NCI-H1417 treated with DMSO at 0.1 percent for 48 hours (cell line): ENCODE measurements at places on chromosomes 16 and 17.

- no peak for DNase-seq
Observed at GRCh38 chr17:59695945-59696681, 11.1 kb downstream of the PTRH2 start.

DNA sequence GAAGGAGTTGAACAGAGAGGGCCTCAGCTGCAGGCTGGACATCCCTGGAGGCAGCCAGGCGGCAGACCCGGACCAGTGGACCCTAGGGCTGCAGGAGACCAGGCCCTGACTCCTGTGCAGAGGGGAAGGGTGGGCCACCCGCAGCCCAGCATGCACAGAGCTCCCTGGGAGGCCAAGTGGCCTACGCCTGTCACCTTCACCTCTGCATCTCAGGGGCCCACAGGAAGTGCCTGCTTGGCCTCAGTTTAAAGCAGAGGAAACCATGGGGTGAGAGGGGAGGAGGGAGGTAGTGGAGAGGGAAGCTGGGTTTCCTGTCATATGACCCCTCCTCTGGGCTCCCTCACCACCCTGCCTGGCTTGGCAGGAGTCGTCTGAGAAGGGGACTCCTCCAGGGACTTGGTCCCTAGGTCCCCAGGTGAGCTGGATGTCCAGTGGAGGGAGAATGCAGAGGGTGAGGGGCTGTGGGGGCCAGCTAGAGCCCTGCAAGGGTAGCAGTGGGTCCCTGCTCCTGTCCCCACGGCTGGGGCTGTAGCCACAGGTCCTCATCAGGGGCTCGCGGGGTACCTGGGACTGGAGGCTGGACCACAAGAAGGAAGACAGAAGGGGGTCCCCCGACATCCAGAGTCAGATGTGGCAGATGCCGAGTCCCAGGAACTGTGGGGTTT is at the start of gene TMC8:
Gene TMC8 (plus strand): TSS at position 335 of the 665 bp plus-strand sequence. CDS start 818 bp downstream, outside the sequence.
- DNase-seq: no peak

DNA sequence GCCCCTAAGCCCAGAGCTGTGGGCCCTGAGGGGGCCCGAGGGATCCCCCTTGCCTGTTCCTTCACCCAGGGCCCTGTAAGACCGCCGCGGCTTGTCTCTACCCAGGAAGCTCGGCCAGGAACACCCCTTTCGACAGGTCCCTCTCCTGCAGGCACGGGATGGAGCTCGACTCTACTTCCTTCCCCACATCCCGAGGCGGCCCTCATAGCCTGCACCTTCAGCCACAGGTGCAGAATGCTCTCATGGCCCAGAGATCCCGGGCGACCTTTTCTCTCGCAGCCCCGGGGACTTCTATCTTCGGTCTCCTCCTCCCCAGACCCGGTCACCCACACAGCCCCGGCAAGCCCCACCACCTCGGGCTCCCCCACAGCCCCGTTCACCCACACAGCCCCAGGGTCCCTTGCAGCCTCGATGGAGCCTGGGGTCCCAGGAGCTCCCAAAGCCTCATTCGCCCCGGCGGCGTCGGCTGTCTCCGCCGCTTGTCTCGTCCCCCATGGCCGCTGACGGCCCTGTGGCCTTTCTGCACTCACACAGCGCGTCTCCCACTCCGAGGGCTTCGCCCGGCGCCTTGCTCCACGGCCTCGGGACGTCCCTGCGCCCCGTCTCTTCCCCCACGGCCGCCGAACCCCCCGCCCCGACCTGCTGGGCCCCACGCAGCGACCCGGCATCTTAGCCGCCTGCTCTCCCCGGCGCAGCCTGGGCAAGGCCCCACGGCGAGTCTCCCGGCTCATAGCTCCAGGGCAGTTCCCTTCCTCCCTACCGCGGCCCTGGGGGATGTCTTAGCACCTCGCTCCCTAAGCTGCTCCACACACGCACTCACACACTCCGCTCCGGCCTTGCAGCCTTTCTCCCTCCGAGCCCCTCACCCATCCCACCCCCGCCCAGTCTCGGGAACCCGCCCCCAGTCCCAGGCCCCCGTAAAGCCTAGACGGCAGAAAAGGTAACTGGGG is 650 bp downstream of the KIAA0753 start:
- DNase-seq: no peak

DNA sequence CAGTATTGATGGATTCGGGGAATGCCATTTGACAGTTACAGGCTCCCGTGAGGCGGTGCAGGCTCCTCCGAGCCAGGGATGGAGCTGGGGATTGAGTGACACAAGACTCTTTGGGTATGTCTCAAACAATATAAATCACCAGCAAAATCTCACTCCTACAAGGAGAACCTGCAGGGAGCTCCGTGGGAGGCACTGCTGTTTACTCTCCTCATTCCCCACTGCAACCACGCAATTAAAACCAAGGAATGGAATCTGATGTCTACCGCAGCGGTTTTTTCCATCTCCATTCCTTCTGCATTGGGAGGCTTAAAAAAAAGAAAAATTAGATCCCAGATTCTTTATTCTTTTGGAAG is 157.9 kb downstream of the WWOX start:
- no peak for DNase-seq

DNA sequence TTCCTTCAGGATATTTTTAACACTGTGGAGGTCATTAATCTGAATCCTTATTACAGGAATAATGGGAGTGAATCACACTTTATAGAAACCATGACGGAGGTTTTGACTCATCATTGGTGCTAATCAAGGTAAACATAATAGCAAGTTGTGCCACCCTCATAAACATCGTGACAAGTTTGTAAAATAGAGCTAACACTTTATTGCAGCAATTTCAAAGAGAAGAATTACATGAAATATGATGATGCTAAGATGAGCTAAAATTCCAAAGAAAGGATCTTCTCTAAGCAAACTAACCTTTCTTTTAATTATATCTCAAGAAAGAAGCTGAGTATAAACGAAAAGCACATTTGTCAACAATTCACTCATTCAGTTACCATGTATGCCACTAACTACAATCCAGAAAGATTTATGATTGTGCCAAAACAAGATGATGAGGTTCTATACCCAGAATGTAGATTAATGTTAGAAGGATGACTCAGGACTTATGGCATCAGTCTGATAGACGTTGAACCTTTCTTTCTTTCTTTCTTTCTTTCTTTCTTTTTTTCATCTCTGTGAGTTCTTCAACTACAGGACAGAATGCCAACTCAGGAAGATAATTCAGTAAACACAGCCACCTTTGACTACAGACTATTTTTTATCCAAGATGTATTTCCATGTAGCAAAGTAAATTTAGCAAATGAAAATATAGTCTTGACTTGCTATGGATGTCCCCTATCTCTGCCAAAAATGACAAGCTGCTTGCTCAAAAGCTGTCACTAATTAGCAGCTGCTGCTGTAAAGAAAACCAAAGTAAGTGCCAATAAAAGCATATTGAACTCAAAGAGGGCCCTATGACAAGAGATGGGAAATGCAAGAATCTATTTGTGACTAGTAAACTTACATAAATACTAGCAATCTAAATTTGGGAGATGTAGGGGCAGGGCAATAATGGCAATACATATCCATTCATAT is 23.3 kb downstream of the STAT5B start:
- no peak for DNase-seq

DNA sequence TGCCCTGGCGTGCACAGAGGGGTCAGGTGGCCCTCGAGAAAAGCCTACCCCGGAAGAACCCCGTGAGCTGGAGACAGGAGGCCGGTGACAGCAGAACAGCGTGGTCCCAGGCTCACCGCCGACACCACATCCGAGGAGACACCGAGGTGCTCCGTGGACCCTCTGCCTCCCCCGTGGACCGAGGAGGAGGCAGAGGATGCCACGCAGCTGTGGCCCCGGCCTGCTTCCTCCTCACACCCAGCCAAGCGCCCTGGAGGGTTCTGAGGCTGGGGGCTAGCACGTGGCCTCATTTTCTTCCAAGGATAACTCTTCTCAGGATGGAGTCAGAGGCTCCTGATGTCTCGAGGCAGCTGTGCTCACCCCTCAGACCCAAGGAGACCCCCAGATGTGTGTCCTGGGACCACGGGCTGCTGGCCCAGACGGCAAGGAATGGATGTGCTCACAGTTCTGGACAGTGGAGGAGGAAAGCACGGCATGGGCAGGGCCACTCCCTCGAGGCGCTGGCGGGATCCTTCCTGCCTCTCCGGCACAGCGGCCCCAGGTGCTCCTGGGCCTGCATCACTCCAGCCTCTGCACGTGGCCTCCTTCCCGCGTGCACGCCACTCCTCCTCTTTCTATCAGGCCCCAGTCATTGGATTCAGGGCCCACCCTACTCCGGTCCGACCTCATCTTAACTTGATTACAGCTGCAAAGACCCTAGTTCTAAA is 4.4 kb upstream of the PVALEF start:
- DNase-seq: no peak

GRCh38 chr16:19858340-19859018 is 26.2 kb downstream of the GPRC5B start:
- no peak for DNase-seq

DNA sequence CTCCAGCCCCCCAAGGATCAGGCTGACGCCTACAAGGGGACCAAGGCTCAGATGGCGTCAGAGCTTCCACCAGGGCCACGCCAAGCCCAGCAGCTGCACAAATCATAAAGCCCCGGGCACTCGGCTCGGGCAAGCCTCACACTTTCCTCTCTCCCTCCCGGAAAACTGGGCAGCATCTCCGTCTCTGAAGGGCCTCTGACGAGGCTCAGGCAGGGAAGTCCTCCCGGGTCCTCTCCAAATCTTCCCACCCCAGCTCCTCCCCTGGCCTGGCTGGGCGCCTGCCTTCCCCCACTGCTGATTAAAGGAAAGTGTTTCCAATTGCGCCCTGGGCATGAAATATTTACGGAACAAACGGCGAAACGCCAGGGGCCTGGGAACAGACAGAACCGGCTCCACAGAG is 38.5 kb downstream of the PIEZO1 start:
- no peak for DNase-seq

- no peak for DNase-seq
Observed at GRCh38 chr17:82319619-82320062, 2.2 kb upstream of the CD7 start.

DNA sequence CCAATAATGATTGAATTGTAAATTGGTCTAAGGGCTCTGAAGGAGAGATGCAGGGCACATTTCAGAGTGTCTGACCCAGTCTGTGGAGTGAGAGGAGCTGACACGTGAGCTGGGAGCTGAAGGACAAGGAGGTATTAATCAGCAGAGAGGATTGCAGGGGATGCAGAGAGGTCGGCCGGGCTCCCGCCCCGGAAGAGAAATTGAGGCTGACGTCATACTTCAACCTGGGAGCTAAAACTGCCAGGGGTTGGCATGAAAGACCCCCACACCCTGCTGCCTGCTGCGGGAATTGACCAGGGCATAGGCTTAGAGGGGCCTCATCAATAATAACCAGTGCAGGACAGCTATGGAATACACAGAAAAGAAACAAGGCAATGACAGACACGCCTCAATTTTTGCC is 53.6 kb upstream of the CLEC19A start:
- no peak for DNase-seq

- no peak for DNase-seq
Observed at GRCh38 chr16:81885976-81886586, 107.0 kb downstream of the PLCG2 start.

DNA sequence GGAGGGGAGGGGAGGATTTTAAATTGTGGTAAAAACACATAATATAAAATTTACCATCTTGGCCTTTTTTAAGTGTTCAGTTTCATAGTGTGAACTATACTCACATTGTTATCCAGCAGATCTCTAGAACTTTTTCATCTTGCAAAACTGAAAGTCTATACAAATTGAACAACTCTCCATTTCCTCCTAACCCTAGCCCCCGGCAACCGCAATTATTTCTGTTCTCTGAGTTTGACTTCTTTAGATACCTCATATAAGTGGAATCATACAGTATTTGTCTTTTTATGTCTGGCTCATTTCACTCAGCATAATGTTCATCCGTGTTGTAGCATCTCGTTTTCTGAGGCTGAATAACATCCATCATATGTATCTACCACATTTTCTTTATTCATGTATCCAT is 30.0 kb upstream of the MRTFB start:
- no peak for DNase-seq

- no peak for DNase-seq
Observed at GRCh38 chr17:28643983-28644786, 773 bp downstream of the BLTP2 start.

DNA sequence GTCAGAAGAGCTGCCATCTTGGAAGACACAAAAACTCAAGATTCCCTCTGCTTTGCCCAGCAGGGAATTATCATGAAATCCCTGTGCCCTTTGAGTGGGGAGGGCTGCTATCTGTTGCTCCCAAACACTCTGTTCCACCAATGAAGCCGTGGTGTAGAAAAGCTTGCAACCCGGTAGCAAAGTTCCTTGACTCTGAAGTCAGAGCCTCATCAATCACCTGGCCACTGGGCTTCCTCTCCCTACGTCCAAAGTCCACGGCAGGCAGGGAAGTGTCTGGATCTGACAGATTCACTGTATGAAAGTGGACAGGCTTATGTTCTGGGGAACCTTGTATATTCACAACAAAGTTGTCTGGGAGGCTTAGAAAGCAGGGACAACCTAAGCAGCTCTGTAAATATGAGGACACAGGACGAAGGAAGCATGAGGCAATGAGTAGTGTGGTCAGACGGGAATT is 343.3 kb downstream of the SLC39A11 start:
- no peak for DNase-seq
